Right lung (tissue), 10 donors: ENCODE measurements at places on chromosomes 2 and 18.

DNA sequence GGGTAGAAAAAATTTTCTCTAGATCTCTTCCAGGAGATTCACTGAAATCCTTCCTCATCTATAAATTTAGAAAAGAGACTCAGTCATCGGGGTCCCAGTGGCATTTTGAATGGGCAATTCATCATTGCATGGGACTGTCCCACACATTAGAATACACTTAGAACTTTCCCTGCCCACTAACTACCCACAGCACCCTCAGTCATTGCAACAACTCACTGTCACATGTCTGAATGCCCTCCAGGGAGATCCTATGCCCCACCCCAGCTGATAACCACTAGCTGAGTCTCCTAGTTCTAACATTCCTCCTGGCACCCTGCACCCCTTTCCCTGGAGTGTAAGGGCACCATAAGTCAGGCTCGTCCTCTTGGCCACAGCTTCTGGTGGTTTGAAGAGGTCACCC lies 89.6 kb downstream of the INSIG2 start:
- DNase-seq = no peak

DNA sequence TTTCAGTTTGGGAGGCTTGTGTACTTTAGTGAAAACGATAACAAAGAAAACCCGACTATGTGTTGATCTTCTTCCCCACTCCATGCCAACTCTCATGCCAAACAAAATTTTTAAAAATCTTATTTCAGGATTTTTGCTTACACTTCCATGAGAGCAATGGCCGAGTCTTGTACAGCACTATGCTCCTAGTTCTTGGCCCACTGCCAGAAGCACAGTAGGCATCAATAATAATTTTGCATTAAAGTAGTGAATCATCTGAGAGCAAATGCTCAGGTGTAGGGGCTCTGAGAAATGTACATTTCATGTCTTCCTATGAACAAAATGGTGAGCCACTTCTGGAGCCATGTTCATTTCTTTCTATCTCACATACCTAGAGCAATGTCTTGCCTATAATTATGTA lies 62.2 kb downstream of the MAP3K19 start:
- DNase-seq = no peak

DNA sequence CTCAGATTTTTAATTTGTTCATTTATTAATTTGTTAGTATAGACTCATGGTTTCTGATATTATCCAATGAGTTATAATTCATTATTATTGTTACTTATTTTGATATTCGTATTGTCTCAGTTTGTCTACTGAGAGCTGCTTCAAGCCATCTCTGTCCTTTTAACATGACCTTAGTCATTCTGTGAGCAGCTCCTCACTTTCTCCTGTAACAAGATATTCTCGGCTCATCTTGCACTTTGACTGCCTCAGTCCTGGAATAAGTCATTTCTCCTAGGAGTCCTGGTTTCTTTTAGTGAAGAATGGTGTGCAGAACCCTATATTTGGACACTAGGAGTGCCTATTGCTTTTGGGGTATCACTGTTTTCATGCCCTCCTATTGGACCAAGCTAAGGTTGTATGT lies 13.2 kb downstream of the ASB1 start:
- DNase-seq = no peak

- DNase-seq = no peak
These were observed 294.6 kb downstream of the RDH14 start for GRCh38 chr2:18265614-18266586.

DNA sequence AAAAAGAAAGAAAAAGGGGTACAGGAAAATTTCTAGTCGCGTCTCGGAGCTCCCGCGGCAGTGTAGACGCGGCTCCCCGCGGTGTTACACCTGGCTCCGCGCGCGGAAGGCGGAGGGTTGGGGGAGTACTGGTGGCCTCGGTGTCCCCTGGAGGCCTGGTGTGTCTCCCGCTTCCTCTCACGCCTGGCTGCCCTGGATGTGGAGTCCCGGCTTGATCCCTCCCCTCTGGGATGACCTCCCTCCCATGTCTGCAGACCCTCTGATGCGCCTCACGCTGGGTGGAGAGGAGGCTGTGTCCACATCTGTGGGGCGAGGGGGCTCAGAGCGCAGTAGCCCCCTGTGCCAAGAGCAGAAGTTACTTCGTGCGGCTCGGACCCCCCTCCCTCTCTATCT lies 1.2 kb downstream of the KIF5C start:
- DNase-seq = no peak

DNA sequence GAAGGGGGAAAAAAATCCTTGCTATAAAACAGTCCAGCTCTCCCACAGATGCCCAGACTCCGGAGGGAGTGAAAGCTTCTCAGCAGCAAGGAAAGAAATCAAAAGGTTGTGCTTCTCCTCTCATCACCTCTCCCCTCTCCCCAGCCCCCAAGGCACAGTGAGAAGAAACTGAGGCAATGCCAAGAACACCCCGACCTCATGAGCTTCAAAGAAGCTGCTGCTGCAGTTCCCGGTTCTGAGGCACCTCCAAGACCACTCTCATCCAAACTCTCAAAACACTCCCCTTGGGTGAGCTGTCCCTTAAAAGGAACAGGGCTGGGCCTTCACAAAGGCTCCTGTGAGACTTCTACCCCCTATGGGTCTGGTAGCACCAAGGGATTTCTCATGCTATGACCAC lies 62.0 kb upstream of the KLF7 start:
- DNase-seq = no peak

DNA sequence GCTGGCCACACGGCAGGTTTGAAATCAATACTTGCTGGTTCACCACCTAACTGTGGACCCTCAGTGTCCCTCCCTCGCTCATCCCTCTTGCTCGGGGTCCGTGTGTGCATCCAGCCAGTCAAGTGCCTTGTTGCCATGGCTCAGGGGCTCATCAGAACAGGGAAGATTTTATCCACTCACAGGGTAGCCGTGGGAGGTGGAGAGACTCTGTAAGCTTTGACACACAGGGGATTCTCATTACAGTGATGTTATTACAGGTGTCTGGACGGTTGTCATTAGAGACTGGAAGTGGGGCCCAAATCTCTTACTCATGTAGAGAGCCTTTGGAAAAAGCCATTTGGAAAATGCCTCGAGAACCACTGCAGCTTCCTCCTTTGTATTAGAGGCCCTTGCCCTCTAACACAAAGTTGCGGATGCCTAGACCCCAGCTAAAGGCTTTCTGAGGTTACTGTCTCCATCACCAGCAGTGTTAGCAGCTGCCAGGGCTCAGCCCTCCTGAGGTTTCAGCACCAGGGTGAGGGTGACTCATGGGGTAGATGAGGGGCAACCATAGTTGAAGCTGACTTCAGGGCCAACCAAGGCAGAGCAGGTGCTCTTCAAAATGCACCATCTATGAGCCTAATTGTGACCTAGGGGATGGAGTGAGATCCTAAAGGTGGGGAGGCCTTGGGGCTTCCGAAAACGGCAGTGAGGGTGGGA lies 195.6 kb downstream of the CLIP4 start:
- DNase-seq = no peak

DNA sequence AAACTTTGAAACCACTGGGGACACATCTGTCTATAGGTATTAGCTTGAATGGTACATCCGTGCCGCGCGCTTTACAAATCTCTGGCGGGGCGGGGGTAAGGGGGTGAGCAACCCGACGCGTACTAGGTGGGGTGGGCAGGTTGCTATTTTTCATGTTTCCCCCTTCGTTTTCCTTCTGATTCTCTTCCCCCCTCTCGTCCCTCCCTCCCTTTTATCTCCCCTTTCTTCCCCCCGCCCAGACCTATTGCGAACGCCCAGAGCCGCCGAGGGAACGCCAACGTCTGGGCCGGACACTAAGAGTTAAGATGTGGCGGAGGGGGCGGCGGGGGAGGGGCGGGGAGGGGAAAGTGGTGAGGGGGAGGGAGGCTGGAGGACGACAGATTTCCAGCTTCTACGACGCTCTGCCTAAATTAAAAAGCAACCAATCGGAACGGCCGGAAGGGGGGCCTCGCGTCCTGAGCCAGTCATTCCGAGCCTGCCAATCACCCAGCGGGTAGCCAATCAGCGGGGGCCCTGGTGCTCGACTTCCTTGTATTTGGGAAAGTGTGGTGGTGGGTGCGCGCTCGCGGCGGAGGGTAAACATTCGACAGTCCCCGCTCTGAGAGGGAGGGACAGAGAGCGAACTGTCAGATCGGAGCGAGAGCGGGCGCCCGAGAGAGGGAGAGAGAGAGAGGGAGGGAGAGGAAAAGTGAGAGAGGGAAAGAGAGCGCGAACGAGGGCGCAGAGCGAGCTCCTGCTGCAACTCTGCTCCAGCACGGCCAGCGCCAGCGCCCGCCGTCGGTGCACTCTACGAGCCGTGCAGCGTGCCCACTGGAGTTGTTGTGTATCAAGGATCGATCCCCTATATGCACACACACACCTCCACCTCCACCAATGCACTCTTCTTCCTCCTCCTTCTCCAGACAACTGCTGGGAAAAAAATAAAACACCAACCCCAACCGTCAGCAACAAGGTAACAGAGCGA lies at the start of gene POU3F3:
Gene POU3F3, plus strand, starts transcription at position 582 of the 964 bp plus-strand sequence. CDS start 1,396 bp downstream, outside the sequence.
- DNase-seq = no peak
